ENCODE measurements at places on chromosomes 5 and 9. TPM values are rescaled to one million over a fixed set of nuclear protein-coding genes. Genes with fewer than 3 reads are reported as not detected.

- H3K27me3 ChIP-seq = no peaks in the 10 kb centered on the region
- no peak overlapping the region for H3K4me3 ChIP-seq
- H3K36me3 ChIP-seq = no peaks in the 10 kb centered on the region
- H3K27ac ChIP-seq = no peak overlapping the region
These were observed 105.7 kb downstream of the SPOCK1 start for GRCh38 chr5:137393196-137393993.

DNA sequence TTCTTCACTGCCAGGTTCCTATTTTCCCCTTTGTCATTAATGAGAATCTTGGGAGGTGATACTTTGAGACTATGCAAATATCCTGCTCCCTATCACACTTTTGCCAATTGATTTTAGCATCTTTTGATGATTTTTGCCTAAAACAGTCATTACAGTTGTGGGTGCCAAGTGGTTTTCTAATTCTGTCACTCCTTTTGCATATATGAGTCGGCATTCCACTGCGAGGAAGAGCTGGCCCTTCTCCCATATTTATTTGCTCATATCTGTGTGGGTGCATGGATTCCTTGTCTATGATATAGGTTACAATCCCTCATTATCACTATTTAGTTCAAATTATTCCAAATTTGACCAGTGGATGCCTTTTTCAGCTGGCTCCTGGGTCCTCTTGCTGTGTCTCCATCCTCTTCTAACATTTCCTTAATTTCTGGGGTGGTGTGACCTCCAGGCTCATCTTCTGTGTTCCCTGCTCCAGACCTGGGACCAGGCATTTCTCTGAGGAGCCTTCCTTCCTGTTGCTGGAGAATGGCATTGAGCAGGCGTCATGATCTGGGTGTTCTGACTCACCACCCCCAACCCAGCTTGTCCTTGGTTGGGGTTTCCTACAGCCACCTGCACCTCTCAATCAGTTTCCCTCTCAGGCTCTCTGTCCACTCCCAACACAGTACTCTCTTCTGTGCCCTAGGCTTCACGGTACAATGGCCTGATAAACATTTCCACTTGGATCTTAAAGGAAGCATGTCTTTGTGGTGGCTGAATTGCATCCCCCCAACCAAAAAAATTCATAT lies 106.7 kb downstream of the NXNL2 start:
- no peak for DNase-seq
- H3K27me3 ChIP-seq = no peaks in the 10 kb centered on the region
- no peak overlapping the region for H3K27ac ChIP-seq
- H3K36me3 ChIP-seq = no peaks in the 10 kb centered on the region
- H3K4me1 ChIP-seq = no peaks in the 10 kb centered on the region

GRCh38 chr9:121780177-121781040 lies 129.0 kb downstream of the DAB2IP start:
- H3K27me3 ChIP-seq = no peaks in the 10 kb centered on the region
- peaks cover 78% of the 10 kb centered on the region for H3K36me3 ChIP-seq
- DNase-seq = no peak
- no peak overlapping the region for H3K4me3 ChIP-seq
- H3K4me1 ChIP-seq = peaks cover 3% of the 10 kb centered on the region
- no peak overlapping the region for H3K27ac ChIP-seq

GRCh38 chr5:143554918-143555477 lies 151.5 kb upstream of the NR3C1 start:
- no peak for DNase-seq
- H3K4me3 ChIP-seq = no peak overlapping the region

GRCh38 chr5:35898952-35899660 lies 39.3 kb downstream of the CAPSL start:
- DNase-seq = no peak
- no peaks in the 10 kb centered on the region for H3K4me1 ChIP-seq

GRCh38 chr5:73820326-73820725 lies 194.3 kb downstream of the ARHGEF28 start:
- H3K27me3 ChIP-seq = no peaks in the 10 kb centered on the region
- no peaks in the 10 kb centered on the region for H3K36me3 ChIP-seq
- H3K27ac ChIP-seq = no peak overlapping the region
- no peak overlapping the region for H3K4me3 ChIP-seq

DNA sequence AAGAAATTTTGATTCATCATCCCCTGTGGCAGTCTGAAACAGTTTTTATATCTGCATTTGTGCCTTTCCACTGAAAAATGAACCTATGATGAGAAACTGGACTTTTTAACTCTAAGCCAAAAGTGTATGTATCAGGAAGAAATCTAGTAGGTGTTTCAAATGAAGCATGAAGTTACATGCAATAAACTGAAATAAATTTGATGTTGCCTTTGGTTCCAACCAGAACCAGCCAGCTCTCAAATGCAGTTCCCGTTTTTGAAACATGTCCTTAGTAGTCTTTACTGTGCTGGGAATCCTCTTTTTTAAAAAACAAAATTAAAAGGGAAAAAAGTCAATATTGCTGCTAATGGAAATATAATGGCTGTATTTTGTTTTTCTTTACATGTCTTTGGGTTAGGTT lies 43.9 kb downstream of the HACD4 start:
- peaks cover 21% of the 10 kb centered on the region for H3K4me1 ChIP-seq
- DNase-seq = no peak
- H3K27me3 ChIP-seq = no peaks in the 10 kb centered on the region
- H3K27ac ChIP-seq = no peak overlapping the region
- peaks cover 10% of the 10 kb centered on the region for H3K36me3 ChIP-seq

GRCh38 chr9:114718801-114719221 lies 36.8 kb upstream of the TEX48 start:
- no peak overlapping the region for H3K4me3 ChIP-seq
- H3K4me1 ChIP-seq = no peaks in the 10 kb centered on the region
- no peaks in the 10 kb centered on the region for H3K27me3 ChIP-seq
- no peaks in the 10 kb centered on the region for H3K36me3 ChIP-seq

DNA sequence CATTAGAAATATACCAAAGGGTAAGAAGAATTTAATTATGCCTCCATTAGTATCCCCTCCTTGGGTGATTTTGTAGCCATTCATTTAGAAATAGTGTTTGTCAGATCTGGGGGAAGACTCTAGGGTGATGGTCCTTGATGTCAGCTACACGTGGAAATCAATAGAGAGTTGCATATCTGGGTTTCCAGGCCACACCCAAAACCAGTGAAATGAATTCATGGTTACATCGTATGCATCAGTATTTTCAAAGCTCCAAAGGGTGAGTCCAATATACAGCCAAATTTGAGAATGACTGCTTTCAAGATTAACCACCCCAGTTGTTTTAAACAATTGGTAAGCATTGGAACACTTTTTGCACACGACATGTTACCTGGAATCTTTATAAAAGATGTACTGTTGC lies 173.4 kb upstream of the SGCD start:
- no peaks in the 10 kb centered on the region for H3K27me3 ChIP-seq
- no peak overlapping the region for H3K27ac ChIP-seq
- DNase-seq = no peak
- no peaks in the 10 kb centered on the region for H3K4me1 ChIP-seq

GRCh38 chr9:84379740-84380139 lies 39.2 kb upstream of the SLC28A3 start:
- no peaks in the 10 kb centered on the region for H3K36me3 ChIP-seq
- no peak for DNase-seq
- H3K27me3 ChIP-seq = no peaks in the 10 kb centered on the region
- no peak overlapping the region for H3K27ac ChIP-seq
- H3K4me3 ChIP-seq = no peak overlapping the region
- no peaks in the 10 kb centered on the region for H3K4me1 ChIP-seq

DNA sequence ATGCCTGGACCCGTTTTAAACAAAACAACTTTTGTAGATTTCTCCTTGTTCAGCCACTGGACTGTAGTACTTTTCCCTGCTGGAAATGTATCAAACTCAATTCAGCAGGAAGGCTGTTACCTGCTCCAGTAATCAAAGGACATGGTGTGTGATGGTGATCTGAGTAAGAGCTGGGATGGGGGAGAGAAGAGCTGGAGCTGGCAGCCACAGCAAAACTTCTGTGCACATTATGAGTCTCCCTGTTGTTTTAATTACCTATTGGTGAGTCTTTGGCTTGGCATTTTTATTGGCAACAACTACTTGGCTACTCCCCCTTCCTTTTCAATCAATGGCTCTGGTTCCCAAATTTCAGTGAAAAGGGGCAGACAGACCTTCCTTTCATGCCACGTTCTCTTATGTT lies 9.7 kb downstream of the NREP start:
- no peak for DNase-seq
- no peaks in the 10 kb centered on the region for H3K27me3 ChIP-seq
- no peak overlapping the region for H3K27ac ChIP-seq
- H3K36me3 ChIP-seq = no peaks in the 10 kb centered on the region
- H3K4me1 ChIP-seq = peaks cover 17% of the 10 kb centered on the region

GRCh38 chr5:123000731-123001130 lies 35.8 kb downstream of the PPIC start:
- peaks cover 14% of the 10 kb centered on the region for H3K36me3 ChIP-seq
- no peaks in the 10 kb centered on the region for H3K27me3 ChIP-seq
- H3K4me3 ChIP-seq = no peak overlapping the region
- H3K4me1 ChIP-seq = no peaks in the 10 kb centered on the region
- no peak overlapping the region for H3K27ac ChIP-seq

PCDHAC1 gene
- 3.7 TPM for total RNA-seq

PKN3 gene
- total RNA-seq = 13.4 TPM

NACC2 gene
- total RNA-seq = 33.5 TPM

Data from upper lobe of right lung (tissue), 1 donor.